ENCODE measurements at places on chromosomes 12 and 14.

GRCh38 chr14:24312736-24313507, 1.6 kb downstream of the LTB4R start:
- DNase-seq = no peak

GRCh38 chr12:30437616-30438015, 258.1 kb downstream of the IPO8 start:
- DNase-seq = no peak

DNA sequence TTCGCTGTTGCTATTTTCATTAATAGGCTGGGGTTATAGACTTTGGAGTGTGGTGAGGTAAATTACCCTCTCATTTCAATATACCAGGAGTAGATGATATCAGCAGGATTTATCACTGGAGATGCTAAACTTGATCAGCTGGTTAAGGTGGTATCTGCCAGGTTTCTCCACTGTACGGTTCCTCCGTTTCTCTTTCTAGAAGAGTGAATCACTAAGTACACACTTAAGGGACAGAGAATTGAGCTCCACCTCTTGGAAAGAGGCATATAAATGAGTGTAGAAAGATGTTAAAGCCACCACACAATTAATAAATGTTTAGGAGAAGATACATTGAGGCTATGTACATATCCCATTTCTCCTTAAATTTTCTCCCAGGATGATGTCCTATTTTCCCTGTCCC, 277.4 kb upstream of the GRIP1 start:
- DNase-seq = no peak

DNA sequence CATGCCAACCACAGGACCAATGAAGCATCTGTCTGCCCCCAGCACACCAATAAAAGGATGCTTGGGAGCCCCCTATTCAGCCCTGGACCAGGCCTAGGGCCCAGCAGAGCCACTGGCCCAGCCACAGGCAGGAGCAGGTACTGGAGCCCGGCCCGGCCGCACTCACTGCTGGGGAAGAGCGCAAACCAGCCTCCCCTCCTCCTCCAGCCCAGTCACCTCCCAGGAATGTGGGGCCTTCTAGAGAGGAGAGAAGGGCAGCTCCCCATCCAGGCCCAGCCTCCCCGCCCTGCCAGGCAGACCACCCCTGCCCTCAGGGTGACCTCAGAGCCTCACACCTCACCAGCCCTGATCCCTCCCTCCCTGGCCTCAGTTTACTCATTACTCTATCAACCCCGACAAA, 56.2 kb downstream of the CCNK start:
- no peak for DNase-seq

DNA sequence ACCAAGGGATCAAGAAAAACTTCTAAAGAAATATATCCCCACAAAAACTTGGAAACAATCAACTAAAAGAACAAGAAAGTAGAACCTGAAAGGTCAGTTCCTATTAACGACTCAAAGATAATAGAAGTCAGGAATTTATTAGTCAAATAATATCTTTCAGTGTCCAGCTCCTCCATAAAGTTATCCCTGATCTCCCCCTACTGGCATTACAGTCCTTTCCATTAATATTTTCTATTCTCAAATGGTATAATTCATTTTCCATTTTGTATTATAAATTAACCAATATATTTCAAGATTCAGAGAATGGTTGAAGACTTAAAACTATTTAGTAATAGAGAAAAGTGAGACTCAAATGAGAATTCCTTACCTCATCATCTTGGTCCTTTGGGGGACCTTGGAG, 11.6 kb upstream of the SUPT16H start:
- DNase-seq = no peak

- DNase-seq = no peak
These were observed 17.2 kb upstream of the FBLN5 start for GRCh38 chr14:91964724-91965123.

DNA sequence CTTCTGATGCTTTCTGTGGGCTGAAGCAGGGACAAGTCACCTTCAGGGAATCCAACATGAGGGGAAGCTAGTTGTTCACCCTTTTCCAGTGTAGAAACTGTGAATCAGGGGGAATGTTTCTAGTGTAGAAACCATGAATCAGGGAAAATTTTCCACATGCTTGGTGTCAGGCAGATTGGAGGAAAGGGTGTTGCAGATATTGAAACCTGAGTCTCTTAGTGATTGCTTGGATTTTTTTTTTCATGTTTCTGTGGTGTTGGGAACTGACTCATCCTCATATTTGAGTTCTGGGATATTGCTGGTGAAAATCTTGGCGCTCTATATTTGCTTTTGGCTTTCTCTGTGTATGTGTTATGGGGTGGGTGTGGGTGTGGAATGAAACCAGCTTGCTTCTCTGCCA, 144.5 kb upstream of the FBXO33 start:
- no peak for DNase-seq

Measured in NCI-H1417 treated with DMSO at 0.1 percent for 48 hours (cell line).